ENCODE measurements at places on chromosomes 2 and 18.

- no peak for DNase-seq
These were observed 104.7 kb upstream of the SLC66A3 start for GRCh38 chr2:11050565-11050964.

DNA sequence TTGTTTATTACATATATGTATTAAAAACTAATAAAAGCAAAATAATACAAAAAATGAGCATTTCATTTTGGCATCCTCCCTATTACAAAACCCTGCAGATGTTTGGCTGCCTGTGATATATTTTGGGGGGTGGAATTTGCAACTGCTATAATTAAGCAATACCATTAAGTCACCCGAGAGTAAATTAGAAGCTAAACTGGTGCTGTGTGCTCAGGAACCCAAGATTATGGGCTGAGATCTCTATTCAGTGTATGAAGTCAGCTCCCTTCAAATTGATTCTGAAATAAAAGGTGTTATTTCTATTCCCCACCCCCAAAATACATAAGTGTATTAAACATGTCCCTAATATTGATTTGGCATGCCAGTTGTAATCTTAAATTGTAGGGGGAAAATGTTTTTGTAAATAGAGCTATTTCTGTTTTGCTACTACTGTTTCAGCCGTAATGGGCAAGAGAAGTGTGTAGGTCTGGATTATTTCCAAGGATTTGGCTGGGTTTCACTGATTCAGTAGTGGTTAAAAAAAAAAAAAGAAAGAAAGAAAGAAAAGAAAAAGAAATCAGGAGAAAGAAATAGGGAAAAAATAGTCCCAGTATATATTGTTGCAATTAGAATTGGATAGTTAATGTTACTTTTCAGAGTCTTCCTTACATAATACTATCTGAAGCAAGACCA, 110.9 kb downstream of the SS18 start:
- no peak for DNase-seq

- no peak for DNase-seq
These were observed 98.7 kb downstream of the QPCT start for GRCh38 chr2:37443082-37443481.

GRCh38 chr2:215059724-215060123, 78.7 kb downstream of the ABCA12 start:
- DNase-seq = no peak
